Right kidney (tissue), 9 donors: ENCODE measurements at places on chromosomes 1 and 21.

GRCh38 chr1:5639106-5639722, 353.0 kb downstream of the NPHP4 start:
- no peak for DNase-seq

DNA sequence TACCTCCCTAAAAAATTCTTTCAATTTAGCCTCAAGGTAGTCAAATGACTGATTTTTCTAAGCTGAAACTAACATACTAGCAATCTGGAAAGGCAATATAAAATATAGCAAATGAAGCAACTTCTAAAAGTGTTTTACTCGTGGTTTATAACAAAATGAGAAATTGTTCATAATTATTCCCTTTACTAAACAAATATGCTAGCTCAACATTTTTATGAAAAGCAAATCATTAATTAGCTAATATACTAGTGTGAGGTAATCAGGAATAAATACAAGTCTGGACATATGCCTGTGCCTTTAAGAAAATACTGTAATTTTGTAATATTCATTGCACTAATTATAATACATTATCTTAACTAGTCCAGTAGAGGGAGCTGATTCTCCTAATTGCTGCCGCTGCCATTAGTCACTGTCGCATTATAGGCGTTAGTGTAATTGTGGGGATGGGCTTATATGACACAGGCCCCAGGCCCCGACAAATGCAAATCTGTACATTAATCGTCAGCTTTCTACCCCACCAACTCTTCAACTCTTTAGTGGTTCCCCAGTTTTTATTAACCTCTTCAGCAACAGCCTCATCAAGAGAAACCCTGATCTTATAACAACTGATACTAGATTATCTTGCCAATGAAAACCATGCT, 160.9 kb downstream of the GABPA start:
- DNase-seq = peak; percentile 15

DNA sequence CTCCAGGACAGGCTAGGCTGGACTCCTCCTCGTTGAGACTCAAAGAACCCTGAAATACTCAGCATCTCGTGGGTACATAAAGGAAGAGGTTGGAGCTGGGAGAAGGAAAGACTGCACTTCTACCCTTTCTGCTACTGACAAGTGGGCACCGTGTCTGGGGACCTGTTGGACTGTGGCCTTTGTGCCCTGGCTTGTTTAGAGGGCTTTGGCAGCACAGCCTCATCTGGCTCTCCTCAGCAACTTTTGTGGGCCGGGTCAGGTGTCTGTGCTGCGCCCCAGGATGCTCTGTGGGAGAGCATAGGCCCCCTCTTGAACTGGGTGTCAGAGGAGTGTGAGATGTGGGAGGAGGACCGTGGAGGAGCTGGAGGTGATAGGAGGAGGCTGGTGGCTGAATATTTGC, 142.4 kb downstream of the FCRL5 start:
- no peak for DNase-seq

- peak; percentile 95 for DNase-seq
Observed at GRCh38 chr1:94927405-94928175, 680 bp upstream of the CNN3 start.

- DNase-seq = no peak
Observed at GRCh38 chr1:157626099-157626498, 28.2 kb upstream of the FCRL4 start.

DNA sequence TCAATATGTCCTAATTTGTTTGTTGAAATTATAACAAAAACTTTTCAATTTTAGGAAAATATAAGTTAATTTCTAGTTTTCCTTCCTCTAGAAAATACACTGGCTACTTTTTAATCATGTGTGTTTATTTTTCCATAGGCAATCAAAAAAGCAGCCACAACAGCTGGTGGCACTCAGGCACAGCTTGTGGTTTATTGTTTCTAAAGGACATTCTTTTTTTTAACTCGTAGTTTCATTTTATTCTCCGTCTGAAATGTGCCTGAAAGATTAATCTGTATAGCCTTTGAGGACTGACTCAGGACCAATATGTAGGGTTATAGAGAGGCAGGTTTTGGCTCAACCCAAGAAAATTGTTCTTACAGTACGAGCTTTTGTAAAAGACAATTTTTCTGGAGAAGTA, 20.7 kb upstream of the STX12 start:
- peak; percentile 3 for DNase-seq

DNA sequence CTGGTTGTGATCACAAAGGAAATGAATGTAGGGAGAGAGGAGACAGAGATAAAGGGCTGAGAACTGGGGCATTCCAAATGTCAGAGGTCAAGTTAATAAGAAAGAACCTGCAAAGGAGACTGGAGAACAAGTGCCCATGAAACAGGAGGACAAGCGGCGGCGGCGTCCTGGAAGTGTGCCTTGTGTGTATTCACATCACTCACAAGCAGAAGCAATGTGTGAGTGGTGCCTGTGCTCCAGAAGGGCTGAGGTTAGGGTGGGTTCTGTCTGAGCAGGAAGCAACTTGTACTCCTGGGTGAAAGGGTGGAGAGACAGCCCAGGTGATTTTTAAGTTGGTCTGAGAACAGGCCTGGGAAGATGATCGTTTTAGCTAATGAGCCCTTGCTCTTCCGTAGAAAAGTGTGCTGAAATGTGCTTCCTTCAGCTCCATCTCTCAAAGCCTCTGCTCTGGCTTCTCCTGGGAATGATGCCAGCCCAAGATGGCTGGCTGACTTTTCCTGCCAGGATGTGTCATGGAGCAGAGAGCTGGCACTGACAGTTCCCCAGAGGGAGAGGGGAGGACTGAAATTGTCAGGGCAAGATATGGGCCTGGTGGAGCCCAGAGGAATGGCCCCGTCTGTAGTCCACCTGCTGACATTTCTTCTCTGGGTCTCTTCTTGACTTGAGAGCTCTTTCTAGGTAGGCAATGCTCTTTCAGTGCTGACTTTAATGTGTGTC, 25.1 kb upstream of the PLEKHA6 start:
- no peak for DNase-seq

- DNase-seq = peak; percentile 78
Observed at GRCh38 chr21:42781150-42781970, 98.0 kb downstream of the WDR4 start.

- no peak for DNase-seq
Observed at GRCh38 chr1:200960948-200961340, 62.6 kb downstream of the KIF21B start.

DNA sequence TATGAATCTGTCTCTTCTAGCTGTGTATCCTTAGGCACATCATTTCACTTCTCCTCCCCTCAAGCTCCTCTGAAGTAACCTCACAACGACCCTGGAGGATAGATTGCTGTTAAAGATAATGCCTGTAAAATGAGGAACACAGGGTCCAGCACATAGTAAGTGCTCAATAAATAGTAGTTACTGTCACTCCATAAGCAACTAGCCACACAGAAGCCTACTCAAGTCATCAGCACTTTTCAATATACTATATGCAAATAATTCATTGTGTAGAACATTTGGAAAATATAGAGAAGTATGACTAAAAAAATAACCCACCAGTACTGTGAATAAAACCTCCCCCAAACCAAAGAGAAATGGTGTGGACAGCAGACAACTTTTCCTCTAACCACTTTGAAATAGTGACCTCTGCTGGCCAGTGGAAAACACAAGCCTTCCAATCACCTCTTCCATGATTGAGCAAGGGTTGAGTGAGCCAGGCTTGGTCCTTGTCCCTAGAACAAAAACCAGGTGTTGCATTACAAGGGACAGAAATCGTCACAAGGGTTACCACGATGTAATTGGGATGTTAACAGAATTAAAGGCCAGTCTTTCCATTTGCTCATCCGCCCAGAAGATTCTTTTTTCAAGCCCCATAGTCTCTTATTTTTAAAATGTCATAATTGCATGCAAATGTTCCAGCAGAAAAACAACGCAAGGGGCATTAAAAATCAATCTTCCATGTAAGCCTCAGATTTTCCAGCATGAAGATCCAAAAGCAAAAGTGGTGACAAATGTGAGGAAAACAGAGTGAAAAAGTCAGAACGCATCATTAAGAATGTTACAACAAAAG, 15.7 kb upstream of the GLIS1 start:
- DNase-seq = peak; percentile 22

GRCh38 chr1:165063181-165063965, 293.1 kb downstream of the LMX1A start:
- DNase-seq = no peak

- DNase-seq = no peak
Observed at GRCh38 chr1:70717656-70718055, 306.6 kb downstream of the CTH start.

GRCh38 chr1:204331847-204332487, 27.8 kb downstream of the PLEKHA6 start:
- DNase-seq = no peak

DNA sequence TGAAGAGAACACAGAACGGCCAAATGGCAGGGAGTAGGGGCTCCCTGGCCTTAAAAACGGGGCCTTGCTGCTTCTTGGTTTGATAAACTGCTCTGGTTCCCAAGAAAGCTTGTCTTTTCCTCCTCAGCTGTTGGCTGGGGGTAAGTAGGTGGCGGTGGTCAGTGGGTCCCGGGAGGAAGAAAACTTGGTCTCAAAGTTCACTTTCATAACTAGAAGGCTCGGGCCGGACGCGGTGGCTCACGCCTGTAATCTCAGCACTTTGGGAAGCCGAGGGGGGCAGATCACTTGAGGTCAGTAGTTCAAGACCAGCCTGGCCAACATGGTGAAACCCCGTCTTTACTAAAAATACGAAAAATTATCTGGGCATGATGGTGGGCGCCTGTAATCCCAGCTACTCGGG, 47.3 kb upstream of the CTBS start:
- DNase-seq = no peak

- no peak for DNase-seq
Observed at GRCh38 chr1:154843636-154844296, 26.3 kb downstream of the KCNN3 start.

- peak; percentile 28 for DNase-seq
Observed at GRCh38 chr21:39137248-39138178, 45.7 kb downstream of the PSMG1 start.

GRCh38 chr1:180278596-180279395, 48.7 kb downstream of the LHX4 start:
- DNase-seq = no peak

DNA sequence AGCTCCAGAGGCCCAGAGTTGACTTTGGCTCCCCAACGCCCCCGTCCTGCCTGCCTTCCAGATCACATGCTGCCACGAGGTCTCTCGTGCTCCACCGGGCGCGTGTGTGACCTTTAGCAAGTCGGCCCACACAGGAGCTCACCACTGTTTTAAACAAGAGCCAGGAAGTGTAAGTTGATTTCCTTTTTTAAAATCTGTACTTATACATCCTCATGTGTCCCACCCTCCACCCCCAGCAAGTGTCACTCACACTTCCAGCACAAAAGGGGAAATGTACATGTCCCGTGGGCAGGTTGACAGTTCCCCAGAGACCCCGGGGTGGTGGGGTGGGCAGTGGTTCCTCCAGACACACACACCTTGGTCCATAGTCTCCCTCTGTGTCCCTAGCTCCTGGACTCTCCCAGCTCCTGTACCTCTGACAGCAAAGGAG, 84.4 kb downstream of the STUM start:
- DNase-seq = no peak

- no peak for DNase-seq
Observed at GRCh38 chr1:243910607-243911006, 60.6 kb upstream of the AKT3 start.

DNA sequence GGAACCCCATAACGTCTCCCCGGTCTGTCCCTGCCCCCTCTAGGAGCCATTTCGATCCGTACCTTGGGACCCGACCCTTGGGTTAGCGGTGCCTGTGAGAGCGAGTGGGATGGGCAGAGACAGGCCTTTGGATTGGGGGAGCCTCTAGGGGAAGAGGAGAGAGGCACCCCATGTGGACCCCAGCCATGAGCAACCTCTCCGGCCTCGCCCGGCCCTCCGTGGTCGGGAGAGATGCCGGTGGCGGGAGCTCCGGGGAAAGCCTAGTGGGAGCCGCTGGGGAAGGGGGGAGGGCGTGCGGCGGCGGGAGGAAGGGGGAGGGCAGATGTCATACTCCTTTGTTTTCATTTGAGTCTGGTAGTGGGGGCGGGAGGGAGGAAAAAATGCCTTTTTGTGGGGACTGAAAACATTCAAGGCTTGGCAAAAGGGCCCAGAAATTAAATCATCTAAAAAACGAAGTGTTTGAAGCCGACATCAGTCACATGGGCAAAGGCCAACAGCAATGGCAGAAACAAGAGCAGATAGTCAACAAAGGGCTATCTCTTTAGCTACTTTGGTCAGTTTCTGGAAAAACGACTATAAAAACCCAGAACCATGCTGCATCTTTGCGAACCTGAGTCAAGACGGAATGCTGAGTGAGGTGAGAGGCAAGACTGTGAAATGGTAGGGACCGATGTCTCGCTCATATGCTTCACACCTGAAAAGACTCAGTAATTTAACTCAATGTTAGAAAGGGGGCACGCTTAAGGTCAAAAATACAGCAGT, 758 bp downstream of the PTBP2 start:
- peak; percentile 92 for DNase-seq

- no peak for DNase-seq
Observed at GRCh38 chr1:241964550-241965282, 7.1 kb downstream of the BECN2 start.

DNA sequence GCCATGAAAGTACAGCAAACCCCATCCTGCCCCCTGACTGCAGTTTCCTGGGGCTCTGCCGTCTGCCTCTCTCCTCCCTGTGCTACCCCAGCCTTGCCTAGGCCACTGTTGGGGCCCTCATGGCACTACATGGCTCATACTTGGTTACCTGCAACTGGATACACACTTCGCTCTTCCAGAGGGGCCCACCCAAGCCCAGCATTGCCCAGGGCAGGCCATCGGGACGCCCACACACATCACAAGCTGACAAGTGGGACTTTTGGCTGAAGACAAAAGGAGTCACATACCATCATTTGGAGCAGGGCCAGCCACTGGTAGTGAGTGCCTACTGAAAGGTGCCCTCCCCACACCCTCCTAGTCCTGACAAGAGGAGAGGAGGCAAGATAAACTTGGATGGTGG, 82.8 kb downstream of the CD247 start:
- DNase-seq = no peak

DNA sequence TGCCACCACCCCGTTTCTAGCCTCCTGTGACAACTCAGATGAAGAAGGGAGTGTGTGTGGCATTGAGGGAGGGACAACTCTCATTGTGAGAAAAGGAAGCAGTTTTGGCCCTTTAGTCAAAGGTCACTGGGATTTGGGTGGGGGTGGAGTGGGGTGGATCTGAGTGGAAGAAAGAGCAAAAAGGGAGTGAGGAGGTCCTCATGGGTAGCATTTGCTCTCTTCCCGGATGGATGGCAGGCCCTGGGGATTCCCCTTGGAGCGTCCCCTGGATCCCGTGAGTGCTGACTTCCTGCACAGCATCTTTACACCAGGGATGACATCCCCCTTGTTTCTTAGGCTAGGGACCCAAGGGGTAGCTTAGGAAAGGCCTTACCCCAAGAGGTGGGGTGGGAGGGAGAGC, 460 bp downstream of the SERPINC1 start:
- no peak for DNase-seq
